ENCODE measurements at places on chromosomes 1 and 21.

GRCh38 chr1:196660852-196661251 lies 9.0 kb downstream of the CFH start:
- H3K36me3 ChIP-seq = no peaks in the 10 kb centered on the region
- peak; percentile 23 for DNase-seq

DNA sequence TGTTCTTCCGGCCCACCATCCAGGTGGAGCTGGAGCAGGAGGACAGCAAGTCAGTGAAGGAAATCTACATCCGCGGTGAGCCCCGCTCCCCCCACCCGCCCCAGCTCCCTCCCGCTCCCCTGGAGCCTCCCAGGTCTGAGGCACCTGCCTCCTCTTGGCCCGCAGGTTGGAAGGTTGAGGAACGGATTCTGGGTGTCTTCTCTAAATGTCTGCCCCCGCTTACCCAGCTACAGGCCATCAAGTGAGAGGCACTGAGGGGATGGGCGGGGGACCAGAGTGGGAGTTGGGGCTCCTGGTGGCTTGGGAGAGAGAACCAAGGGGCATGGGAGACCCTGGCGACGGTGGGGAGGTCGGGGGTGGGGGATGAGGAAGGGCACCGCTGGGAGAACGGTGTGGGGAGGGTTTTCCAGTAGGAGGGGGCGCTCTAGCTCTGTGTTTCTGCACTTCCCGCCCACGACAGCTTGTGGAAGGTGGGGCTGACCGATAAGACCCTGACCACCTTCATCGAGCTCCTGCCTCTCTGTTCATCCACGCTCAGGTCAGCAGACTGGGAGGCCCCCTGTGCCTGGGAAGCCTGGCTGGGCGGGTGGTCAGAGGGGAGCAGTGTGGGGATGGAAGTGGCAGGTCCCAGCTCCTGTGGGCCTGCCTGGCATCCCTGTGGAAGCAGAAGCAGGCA lies 4.2 kb downstream of the LRRC71 start:
- H3K27ac ChIP-seq = no peak overlapping the region
- H3K36me3 ChIP-seq = no peaks in the 10 kb centered on the region
- peaks cover 27% of the 10 kb centered on the region for H3K4me1 ChIP-seq

- H3K4me1 ChIP-seq = no peaks in the 10 kb centered on the region
- DNase-seq = no peak
- no peaks in the 10 kb centered on the region for H3K36me3 ChIP-seq
Measured at GRCh38 chr1:242133796-242134195, 134.9 kb upstream of the MAP1LC3C start.

GRCh38 chr1:14597343-14598006 lies 1.0 kb upstream of the KAZN start:
- no peaks in the 10 kb centered on the region for H3K36me3 ChIP-seq
- H3K27ac ChIP-seq = no peak overlapping the region
- DNase-seq = no peak
- H3K27me3 ChIP-seq = peaks cover 31% of the 10 kb centered on the region
- no peak overlapping the region for H3K4me3 ChIP-seq
- H3K4me1 ChIP-seq = no peaks in the 10 kb centered on the region

GRCh38 chr21:46269466-46269865 lies 15.9 kb downstream of the MCM3AP start:
- H3K4me1 ChIP-seq = no peaks in the 10 kb centered on the region
- peaks cover 75% of the 10 kb centered on the region for H3K36me3 ChIP-seq
- H3K27me3 ChIP-seq = no peaks in the 10 kb centered on the region
- no peak overlapping the region for H3K4me3 ChIP-seq
- no peak for DNase-seq

- H3K4me3 ChIP-seq = no peak overlapping the region
- no peaks in the 10 kb centered on the region for H3K36me3 ChIP-seq
- peaks cover 8% of the 10 kb centered on the region for H3K27me3 ChIP-seq
- no peaks in the 10 kb centered on the region for H3K4me1 ChIP-seq
Measured at GRCh38 chr1:165431079-165431478, 13.8 kb downstream of the RXRG start.

DNA sequence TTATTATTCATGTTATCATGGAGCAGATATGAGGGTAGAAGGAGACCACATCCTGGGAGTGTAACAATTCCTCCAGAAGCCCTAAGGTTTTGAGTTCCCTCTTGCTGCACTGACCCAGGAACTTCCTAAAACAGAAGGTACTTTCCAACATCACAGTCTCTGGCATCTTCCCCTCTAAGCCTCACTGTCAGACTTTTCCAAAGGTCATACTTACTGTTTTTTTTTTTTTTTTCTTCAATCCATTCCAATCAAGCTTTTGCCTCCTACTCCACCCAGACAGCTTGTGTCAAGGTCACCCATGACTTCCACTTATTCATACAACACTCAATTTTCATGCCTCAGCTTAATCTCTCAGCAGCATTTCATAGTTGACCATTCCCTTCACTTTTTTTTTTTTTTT lies 18.4 kb upstream of the UQCRHL start:
- no peaks in the 10 kb centered on the region for H3K36me3 ChIP-seq
- H3K27ac ChIP-seq = no peak overlapping the region
- H3K27me3 ChIP-seq = no peaks in the 10 kb centered on the region
- no peak overlapping the region for H3K4me3 ChIP-seq

DNA sequence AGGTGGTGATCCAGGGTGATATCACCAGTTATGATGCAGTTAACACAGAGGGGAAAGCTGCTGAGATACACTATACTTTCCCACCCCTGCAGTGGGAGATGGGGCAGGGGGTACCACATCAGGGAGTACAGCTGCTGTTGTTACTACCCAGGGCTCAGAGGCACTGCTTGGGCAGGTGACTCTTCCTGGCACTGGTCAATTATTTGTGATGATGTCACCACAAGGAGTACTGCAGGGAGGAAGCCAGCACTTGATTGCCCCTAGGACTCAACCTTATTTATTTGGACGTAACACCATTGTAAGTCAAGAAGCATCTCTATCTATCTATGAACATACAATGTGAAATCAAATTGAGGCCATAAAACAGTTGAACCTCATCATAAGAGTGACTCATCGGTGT lies 10.1 kb downstream of the IFNAR1 start:
- H3K4me3 ChIP-seq = no peak overlapping the region
- H3K36me3 ChIP-seq = no peaks in the 10 kb centered on the region
- no peak overlapping the region for H3K27ac ChIP-seq
- no peaks in the 10 kb centered on the region for H3K4me1 ChIP-seq

- no peak overlapping the region for H3K27ac ChIP-seq
- H3K27me3 ChIP-seq = no peaks in the 10 kb centered on the region
- no peak overlapping the region for H3K4me3 ChIP-seq
- peaks cover 7% of the 10 kb centered on the region for H3K4me1 ChIP-seq
Measured at GRCh38 chr1:26476958-26477357, 4.7 kb downstream of the HMGN2 start.

DNA sequence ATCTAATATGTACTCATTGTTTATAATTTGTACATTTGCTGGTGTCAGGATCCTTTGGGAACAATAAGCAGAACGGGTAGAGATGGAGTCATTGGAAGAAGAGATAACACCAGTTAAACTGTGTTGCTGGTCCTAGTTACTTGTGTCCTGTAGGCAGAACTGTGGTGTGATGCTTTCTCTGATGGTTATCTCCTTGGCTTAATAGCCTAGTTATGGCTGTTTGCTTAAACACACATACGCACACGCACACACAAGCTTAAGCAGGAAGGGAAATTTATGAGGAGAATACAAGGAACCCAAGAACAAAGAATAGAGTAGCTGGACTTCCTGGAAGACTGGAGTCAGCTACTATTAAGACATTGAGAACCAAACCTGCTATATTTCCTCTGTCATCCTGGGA lies 5.7 kb upstream of the PKN2 start:
- no peak overlapping the region for H3K27ac ChIP-seq
- no peaks in the 10 kb centered on the region for H3K27me3 ChIP-seq
- H3K4me1 ChIP-seq = peaks cover 9% of the 10 kb centered on the region

DNA sequence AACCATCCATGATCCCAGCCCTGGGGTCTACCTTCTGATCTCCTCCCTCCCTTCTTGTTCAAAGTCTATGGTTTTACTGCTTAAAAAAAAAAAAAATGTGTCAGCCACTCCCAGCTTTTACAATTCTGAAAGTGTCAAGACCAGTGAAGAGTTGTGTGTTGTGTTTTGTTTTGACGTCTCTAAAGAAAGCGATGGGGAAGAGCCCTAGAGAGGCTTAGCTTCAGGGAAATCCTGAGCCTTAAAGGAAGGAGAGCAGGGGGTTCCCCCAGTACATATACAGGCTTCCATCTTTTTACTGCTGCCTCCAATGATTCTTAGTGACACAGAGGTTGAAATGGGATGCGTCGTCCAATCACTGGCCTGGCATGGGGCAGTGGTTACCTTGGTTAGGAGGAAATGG lies 13.9 kb upstream of the FMOD start:
- H3K36me3 ChIP-seq = no peaks in the 10 kb centered on the region
- no peak for DNase-seq
- H3K27ac ChIP-seq = no peak overlapping the region
- H3K27me3 ChIP-seq = peaks cover 64% of the 10 kb centered on the region
- no peak overlapping the region for H3K4me3 ChIP-seq

All from HCT116 (cell line).